Left lung (tissue), 14 donors: ENCODE measurements at places on chromosomes 13 and 19.

DNA sequence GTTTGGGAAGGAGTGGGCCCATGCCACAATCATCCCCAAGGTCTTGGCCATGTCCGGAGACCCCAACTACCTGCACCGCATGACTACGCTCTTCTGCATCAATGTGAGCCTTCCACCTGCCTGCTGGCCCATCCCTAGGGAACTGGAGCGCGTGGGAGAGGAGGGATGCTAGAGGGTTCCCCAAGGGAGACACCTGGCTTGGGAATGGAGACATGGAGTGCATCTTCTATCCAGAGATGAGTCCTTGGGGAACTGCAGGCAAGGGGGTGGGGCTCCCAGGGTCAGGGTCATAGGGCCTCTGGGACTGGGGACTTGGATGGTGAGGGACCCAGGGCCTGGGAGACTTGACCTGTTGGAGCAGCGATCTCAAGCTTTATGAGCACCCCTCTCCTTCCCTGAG lies 31.2 kb downstream of the PPP2R1A start:
- DNase-seq: no peak

GRCh38 chr13:71865874-71866334 lies 1.1 kb downstream of the DACH1 start:
- no peak for DNase-seq

- DNase-seq: no peak
These were observed 622 bp upstream of the FDX2 start for GRCh38 chr19:10316229-10317044.

GRCh38 chr19:17687141-17687856 lies 855 bp downstream of the UNC13A start:
- DNase-seq: no peak

GRCh38 chr13:101181076-101181685 lies 235.1 kb downstream of the NALCN start:
- DNase-seq: no peak

DNA sequence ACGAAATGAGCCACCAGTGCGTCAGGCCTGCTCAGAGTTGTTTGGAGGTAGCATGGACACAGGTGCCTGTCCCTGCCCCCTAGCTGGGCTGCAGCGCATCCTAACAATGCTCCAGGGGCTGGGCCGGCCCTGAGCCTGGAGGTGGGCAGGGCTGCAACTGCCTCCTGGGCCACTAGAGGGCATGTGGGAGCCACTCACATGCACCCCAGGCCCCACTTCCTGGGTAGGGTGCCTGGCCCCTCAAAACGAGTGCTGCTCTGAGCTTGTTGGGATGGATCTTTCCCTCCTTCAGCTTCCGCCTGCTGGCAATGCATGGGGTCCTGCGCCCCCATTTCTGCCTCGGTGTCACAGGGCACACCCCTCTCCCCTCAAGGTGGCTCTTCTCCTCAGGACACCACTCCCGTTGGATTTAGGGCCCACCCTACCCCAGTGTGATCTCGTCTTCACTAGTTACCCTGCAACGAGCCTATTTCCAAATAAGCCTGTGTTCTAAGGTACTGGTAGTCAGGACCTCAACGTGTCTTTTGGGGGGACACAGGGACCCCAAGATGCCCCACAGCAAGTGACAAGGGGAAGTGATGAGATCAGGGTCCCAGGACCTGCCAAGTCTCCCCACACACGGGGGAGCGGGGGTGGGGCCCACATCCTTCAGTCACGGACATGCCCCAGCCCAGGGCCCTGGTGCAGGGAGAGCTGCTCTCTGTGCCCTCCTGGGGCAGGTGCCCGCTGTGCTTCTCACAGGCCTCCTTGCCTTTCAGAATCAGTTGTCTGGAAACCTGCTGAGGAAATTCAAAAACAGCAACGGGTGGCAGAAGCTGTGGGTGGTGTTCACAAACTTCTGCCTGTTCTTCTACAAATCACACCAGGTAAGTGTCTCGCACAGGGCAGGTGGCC lies 131.3 kb downstream of the STK24 start:
- DNase-seq: peak; percentile 90

GRCh38 chr13:27104606-27105005 lies 67.0 kb downstream of the USP12 start:
- DNase-seq: no peak

DNA sequence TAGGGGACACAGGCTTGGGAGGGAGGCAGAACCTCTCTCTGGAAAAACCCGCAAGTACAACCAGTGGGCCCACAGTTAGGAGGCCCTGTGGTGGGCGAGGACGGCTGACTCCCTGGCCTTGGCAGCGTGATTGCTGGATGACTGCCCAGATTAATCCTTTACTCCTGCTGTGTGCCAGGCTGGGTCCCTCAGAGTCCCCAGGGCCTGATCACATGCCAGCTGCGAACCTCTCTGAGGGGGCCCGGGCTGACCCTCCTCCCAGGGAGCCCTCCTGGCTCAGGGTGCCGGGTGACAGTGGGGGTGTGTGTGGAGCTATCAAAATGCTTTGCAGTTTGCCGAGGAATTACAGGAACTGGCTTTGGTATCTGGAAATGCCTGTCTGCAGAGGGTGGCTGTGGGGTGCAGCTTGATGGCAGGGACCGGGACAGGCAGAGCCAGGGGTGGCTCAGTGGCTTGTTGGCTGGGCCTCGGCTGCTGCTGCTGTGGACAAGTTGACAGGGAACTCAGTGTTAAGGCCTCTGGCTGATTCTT lies 48.9 kb downstream of the DNM2 start:
- no peak for DNase-seq

DNA sequence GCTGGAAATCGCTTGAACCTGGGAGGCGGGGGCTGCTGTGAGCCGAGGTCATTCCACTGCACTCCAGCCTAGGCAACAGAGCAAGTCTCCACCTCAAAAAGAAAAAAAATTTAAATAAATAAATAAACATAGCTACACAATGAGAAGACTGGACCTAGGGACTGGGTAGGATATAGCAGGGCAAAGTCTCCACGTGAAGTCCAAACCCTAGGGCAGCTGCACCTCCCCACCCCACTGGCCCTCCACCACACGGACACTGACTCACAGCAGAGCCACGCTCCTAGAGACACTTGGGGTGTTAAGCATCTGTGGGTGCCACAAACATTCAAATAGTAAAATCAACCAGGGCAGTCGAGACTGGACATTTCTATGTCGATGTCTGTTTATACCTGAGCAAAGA lies 7.1 kb downstream of the LATS2 start:
- no peak for DNase-seq

DNA sequence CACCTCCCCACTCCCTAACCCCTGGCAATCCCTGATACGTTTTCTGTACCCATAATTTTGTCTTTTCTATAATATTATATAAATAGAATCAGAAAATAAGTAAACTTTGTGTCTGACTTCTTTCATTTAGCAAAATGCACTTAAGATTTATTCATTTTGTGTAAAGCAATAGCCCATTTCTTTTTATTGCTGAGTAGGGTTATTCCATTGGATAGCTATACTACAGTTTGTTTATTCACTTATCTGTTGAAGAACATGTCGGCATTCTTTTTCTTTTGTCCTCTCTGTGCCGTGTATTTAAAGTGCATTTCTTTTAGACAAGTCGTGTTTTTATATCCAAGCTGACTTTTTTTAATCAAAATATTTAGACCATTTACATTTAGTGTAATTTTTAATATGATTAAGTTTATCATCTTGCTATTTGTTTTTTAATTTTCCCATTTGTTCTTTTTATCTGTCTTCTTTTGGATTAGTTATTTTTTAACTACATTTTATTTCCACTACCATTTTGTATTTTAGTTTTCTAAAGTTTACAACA lies 176.4 kb upstream of the TSHZ3 start:
- DNase-seq: no peak

- DNase-seq: no peak
These were observed 237.1 kb upstream of the ARGLU1 start for GRCh38 chr13:106804991-106805390.

- DNase-seq: no peak
These were observed 55.8 kb downstream of the ZNF93 start for GRCh38 chr19:19956434-19957075.

GRCh38 chr19:19514215-19514657 lies 1.1 kb downstream of the TSSK6 start:
- DNase-seq: peak; percentile 89

- no peak for DNase-seq
These were observed 144.9 kb upstream of the ZNF507 start for GRCh38 chr19:32200312-32201038.

GRCh38 chr19:10158071-10158470 lies 36.7 kb downstream of the DNMT1 start:
- DNase-seq: no peak

GRCh38 chr19:32168111-32168510 lies 177.3 kb upstream of the ZNF507 start:
- no peak for DNase-seq

DNA sequence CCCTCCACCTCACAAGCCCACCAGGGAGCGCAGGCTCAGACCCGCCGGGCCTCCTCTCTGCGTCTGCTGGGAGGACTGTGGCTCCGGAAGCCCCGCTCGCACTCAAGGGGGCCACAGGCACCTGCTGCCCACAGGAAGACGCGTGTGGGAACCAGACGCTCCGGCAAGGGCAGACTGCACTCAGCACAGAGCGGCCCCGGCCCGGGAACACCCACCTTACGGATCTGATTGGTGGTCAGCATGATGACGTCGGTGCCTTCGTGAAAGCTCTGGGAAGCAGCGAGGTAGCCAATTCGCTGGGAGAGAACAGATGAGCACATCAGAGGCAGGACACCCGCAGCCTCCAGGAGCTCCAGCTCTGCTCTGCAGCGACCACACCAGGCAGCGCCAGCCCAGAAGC lies 14.6 kb downstream of the AP3D1 start:
- no peak for DNase-seq

DNA sequence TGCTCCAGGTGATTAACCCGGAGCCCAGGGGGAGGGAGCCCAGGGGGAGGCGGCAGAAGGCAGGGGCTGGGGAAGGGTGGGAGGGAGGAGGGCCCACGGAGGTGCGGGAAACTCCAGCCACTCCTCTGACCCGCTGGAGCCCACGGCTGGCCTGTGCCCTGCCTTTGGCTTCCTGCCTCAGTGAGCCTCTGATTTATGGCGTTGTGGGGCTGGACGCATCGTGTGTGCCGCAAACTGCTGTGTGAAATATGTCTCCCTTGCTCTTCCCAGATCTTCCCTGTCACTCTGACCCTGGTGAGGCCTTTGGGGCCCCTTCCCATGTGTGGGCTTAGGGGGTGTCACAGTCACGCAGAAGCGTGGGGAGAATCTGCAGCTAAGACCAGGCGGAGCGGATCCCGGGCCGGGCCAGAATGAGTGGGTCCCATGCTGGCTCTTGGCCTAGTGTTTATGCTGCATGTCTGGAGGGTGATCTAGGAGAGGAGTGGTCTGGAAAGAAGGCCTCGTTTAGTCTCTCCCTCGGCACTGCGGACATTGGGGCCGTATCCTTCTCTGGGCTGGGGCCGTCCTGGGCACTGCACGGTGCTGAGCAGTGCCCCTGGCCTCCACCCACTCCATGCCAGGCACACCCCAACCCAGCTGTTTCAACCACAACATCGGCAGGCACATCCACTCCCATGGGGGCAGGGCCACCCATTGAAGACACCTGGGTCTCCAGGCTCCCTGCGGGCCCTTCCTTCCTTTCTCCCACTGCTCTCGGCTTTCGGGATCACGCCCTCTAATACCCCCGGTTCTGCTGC lies 123.0 kb downstream of the KDM4B start:
- DNase-seq: no peak
